Stimulated activated CD4-positive, alpha-beta T cell treated with anti-CD3 and anti-CD28 coated beads, Interleukin-1b, Interleukin-23, amount 100 ng/mL, for 1 hour (primary cell): ENCODE measurements at places on chromosomes 16 and 17.

- DNase-seq, result no peak
Measured at GRCh38 chr17:82063424-82064415, 1.9 kb downstream of the DUS1L start.

DNA sequence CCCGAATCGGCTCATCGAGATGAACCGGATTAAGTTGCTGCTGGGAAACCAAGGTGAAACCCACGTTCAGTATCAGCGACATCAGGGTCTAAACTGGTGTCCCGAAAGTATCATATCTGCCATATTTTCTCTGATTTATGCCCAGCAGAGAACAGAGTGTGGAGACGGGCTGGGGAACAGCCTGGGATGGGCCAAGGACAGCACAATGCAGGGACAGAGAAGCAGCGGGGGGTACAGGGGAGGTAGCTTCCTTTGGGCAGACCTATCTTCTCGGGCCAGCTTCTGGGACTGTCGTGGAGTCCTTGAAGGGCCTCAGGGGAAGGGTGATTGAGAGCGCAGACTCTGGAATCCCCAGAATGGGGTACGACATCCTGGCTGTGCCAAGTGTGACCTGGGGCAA, 17.5 kb upstream of the MLKL start:
- DNase-seq, result no peak

GRCh38 chr17:28159004-28159403, 116.5 kb downstream of the NLK start:
- DNase-seq, result no peak

- DNase-seq, result no peak
Measured at GRCh38 chr17:50279181-50279526, 4.9 kb downstream of the TMEM92 start.

- no peak for DNase-seq
Measured at GRCh38 chr16:81861503-81861902, 82.4 kb downstream of the PLCG2 start.

DNA sequence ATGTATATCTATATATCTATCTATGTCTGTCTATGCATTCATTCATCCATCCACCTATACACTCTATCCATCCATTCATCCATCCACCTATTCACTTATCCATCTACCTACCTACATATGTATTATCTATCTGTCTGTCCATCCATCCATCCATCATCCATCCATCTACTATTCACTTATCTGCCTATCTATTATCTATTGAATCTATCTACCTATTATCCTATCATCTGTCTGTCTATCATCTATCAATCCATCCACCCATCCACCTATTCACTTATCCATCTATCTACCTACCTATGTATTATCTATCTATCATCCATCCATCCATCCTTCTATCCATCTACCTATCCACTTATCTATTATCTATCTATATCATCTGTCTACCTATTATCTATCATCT, 302.3 kb downstream of the SHISA9 start:
- no peak for DNase-seq
